Activated CD8-positive, alpha-beta T cell treated with anti-CD3 and anti-CD28 coated beads for 36 hours (primary cell): ENCODE measurements at places on chromosomes 2 and 18. TPM values are rescaled to one million over a fixed set of nuclear protein-coding genes. Genes with fewer than 3 reads are reported as not detected.
A peak's percentile ranks its signal among the peaks of the same experiment; 100 is the strongest.

GRCh38 chr2:194559523-194559922, 1097.5 kb upstream of the SLC39A10 start:
- no peak overlapping the region for H3K4me3 ChIP-seq
- H3K27me3 ChIP-seq, result no peaks in the 10 kb centered on the region
- no peaks in the 10 kb centered on the region for H3K4me1 ChIP-seq
- no peak for DNase-seq
- H3K27ac ChIP-seq, result no peak overlapping the region

GRCh38 chr2:165008730-165009315, 53.5 kb upstream of the SLC38A11 start:
- no peak overlapping the region for H3K4me3 ChIP-seq
- no peak for DNase-seq
- H3K4me1 ChIP-seq, result no peaks in the 10 kb centered on the region
- no peak overlapping the region for H3K27ac ChIP-seq
- H3K36me3 ChIP-seq, result no peaks in the 10 kb centered on the region
- H3K27me3 ChIP-seq, result peaks cover 9% of the 10 kb centered on the region

DNA sequence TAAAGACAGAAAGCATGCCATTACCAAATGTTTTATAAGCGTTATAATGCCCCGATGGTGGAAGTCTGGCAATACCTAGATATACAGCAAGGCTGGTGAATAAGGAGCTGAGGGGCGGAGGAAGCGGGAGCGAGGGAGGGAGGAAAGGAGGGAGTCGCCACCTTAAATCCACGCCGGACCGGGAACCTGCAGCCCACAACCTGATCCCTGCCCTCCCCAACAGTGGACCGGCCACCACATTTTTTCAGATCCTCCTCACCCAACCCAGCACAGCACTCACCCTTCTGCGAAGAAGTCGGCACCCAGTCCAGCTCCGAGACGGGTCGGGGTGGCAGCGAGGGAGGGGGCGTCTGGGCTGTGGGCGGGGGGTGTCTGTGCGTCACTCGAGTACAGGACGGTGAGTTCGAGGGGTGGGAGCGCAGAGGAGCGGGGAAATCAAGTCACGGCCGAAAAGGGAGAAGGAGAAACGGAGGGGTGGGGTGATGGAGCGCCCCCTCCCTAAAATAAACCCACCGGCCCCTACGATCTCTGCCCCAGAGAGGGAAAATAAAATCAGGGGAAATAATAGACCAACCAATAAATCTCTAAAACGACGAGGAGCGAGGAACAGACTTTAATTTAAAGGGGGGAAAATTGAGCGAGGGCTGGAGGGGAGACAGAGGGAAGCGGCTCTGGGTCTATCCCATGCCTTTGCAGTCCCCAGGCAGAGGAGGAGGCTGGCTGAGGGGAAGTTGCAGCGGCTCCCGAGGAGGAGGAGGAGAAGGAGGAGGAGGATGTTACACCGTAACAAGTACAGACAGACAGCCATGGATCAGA, 96.5 kb upstream of the SERTAD2 start:
- H3K4me1 ChIP-seq, result peaks cover 33% of the 10 kb centered on the region
- peak overlapping the region; percentile 97 for H3K27ac ChIP-seq
- H3K36me3 ChIP-seq, result peaks cover 3% of the 10 kb centered on the region
- H3K4me3 ChIP-seq, result peak overlapping the region; percentile 93
- peak; percentile 57 for DNase-seq
- no peaks in the 10 kb centered on the region for H3K27me3 ChIP-seq

DNA sequence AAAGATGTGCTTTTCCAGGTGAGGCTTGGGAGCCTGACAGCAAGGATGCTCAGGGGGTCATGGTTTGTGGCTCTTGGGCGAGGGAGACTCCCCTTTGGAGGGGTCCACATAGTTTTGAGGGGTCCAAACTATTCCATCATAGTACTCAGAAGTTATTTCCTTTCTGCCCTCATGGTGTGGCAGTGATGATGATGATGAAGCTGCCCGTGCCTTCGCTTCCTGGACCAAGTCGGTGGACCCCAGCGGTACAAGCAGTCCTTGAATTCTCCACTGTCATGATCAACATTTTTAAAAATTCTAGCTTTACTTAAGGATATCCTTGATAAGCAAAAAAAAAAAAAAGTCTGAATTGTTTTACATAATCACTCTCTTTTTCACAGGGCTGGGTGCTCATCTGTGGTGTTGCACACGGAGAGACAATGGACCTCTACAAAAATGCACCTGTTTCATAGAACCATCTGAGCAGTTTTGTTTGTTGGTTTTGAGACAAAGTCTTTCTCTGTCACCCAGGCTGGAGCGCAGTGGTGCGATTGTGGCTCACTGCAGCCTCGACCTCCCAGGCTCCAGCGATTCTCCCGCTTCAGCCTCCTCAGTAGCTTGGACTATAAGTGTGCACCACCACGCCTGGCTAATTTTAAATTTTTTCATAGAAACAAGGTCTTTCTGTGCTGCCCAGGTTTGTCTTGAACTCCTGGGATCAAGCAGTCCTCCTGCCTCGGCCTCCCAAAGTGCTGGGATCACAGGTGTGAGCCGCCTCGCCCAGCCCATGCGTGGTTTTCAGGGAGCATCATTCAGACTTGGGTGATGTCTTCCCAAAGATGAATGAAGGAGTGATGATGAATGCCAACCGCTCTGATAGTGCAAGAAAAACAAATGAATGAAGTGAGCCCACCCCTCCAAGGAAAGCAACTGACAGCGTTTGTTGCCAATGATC, 271.4 kb upstream of the HDAC4 start:
- DNase-seq, result no peak
- no peak overlapping the region for H3K27ac ChIP-seq
- H3K27me3 ChIP-seq, result no peaks in the 10 kb centered on the region
- no peaks in the 10 kb centered on the region for H3K4me1 ChIP-seq
- no peak overlapping the region for H3K4me3 ChIP-seq

DNA sequence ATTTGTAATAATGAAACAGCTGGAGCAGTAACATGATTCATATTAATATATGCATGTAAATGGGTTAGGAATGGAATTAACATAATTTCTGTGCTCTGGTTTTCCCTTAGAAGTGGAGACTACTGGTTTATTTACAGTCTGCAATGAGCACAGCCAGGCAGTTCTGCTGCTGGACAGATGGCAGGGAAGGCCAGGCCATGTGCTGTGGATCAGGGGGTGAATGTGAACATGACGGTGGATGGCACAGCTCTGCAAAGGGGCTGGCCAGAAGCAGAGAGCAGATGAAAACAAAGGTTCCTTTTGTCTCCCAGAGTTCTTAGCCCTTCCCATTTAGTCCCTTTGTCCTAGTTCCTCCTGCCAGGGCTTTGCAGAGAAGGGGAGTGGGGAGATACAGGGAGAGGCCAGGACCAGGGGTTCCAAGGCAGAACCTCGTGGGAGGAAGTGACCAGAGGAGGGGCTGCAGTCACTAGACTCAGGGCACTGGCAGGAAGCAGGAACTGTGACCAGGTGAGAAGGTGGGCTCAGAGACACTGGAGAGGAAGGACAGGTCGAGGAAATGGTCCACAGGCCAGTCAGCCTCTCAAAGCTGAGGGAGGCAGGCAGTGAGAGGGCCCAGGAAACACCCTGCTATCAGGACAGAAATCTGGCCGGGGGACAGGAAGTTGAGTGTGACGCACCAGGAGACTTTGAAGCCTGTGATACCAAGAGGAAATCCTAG, 112.9 kb upstream of the ATP8B1 start:
- peaks cover 11% of the 10 kb centered on the region for H3K4me1 ChIP-seq
- H3K27me3 ChIP-seq, result peaks cover 5% of the 10 kb centered on the region
- peak; percentile 54 for DNase-seq
- H3K4me3 ChIP-seq, result no peak overlapping the region
- no peaks in the 10 kb centered on the region for H3K36me3 ChIP-seq
- no peak overlapping the region for H3K27ac ChIP-seq

GRCh38 chr2:98946855-98947254, 10.8 kb upstream of the CRACDL start:
- H3K36me3 ChIP-seq, result no peaks in the 10 kb centered on the region
- DNase-seq, result no peak
- no peaks in the 10 kb centered on the region for H3K4me1 ChIP-seq
- H3K27ac ChIP-seq, result no peak overlapping the region

DNA sequence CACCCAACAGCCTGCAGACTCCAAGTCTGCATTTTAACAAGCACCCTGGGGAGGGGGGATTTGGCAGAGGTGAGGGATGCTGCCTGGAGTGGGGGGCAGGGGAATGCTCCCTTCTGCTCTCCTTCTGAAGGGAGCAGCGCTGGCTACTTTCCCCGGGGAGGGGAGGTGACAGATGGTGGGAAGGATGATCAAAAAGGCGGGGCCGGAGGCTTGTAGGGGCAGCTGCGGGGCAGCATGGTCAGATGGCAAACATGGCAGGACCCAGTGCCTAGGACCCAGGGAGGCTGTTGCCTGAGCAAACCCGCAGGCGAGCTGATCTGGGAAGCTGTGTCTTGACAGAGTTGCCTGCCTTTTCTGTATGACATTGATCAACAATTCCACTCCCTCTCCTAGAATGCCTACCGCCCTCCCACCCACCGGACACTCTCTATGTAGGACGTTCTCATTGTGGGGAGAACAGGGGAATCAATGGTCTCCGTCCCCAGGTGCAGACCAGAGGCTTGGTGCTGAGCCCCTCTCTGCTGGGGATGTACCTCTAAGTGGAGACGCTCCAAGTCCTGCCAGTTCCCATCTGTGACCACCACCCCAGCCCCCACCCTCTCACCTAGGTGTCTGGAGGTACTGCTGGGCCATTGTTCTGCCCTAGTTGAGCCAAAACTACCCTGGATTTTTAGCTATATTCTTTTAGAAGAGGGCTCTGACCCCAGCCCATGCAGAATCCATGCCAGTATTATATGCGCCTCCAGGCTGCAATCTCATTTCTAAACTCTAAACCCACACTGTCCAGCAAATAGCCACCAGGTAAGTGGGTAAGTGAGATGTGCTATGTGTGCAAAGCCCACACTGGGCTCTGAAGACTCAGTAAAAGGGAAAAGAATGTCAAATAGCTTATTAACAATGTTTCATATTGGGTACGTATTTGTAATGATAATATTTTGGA, 89.7 kb upstream of the SEC11C start:
- H3K27ac ChIP-seq, result no peak overlapping the region
- peaks cover 11% of the 10 kb centered on the region for H3K27me3 ChIP-seq
- H3K4me1 ChIP-seq, result no peaks in the 10 kb centered on the region
- no peak for DNase-seq

DNA sequence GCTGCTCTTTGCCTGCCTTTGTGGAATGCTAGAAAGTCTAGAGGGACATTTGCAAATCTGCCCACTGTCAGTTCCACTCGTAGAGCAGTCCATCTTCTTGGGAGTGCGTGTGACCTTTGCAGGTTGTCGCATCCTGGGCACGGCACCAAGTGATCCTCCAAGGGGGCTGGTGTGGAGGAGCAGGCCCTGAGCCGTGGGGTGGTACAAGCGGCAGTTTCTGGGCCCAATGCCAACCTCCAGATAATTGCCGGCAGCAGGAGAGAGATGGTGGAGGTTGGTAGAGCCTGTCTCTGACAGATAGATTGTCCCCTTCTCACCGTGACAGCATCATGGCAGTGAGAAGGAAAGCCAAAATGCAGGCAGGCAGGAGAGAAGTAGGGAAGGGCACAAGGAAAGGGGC, 150.7 kb upstream of the SLC14A2 start:
- H3K27ac ChIP-seq, result no peak overlapping the region
- DNase-seq, result no peak
- H3K4me1 ChIP-seq, result no peaks in the 10 kb centered on the region
- H3K4me3 ChIP-seq, result no peak overlapping the region

DNA sequence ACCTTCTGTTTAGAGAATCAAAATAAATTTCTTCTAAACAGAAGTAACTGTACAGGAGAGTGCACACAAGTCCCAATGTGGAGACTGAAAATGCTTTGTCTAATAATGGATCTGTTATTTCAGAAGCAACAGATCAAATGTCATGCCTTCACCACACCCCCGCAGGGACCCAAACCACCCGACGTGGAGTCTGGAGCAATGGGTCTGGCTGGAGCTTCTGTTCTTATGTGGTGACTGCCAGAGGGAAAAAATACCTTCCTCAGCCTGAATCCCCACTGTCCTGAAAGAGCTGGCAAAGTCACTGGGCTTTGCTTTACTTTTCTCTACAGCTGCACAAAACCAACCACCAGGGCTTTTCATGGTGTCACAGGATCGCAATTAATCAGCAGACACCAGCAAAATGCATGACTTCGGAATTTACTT, 119.0 kb upstream of the ZFP36L2 start:
- no peak overlapping the region for H3K4me3 ChIP-seq
- no peak overlapping the region for H3K27ac ChIP-seq
- peaks cover 20% of the 10 kb centered on the region for H3K36me3 ChIP-seq
- H3K27me3 ChIP-seq, result no peaks in the 10 kb centered on the region
- no peak for DNase-seq

DNA sequence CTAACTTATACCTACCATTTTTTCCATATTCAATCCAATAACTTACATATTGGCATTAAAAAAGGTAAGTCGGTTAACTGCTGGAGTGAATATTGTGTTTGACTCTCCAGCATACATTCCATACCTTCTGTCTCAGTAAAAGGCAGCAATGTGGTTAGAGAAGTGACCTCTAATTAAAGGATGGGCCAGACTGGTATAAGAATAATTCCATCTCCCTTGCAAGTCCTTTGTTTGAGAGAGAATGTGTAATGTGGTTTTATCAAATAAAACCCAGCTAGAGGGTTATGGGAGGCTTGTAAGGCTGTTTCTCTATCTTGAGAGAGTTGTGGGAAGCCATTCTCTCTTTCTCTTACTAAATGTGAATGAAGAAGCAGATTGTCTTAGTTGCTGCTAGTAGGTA, 289.3 kb upstream of the TCF4 start:
- H3K4me1 ChIP-seq, result peaks cover 2% of the 10 kb centered on the region
- no peaks in the 10 kb centered on the region for H3K36me3 ChIP-seq
- no peak overlapping the region for H3K27ac ChIP-seq
- no peak for DNase-seq

The ALPI gene
- total RNA-seq, result not detected

The DSG1 gene
- total RNA-seq, result not detected

The CCDC138 gene
- total RNA-seq, result 12.3 TPM

The KCNF1 gene
- not detected for total RNA-seq
